Stimulated activated CD8-positive, alpha-beta memory T cell treated with anti-CD3 and anti-CD28 coated beads, Interleukin-4, amount 100 ng/mL, for 1 hour (primary cell): ENCODE measurements at places on chromosomes 6 and 20.

- DNase-seq: no peak
Observed at GRCh38 chr6:3721810-3722621, 29.5 kb downstream of the PXDC1 start.

GRCh38 chr20:60838297-60838696, 413.8 kb upstream of the CDH4 start:
- DNase-seq: no peak

GRCh38 chr6:36615018-36615761, 21.0 kb downstream of the SRSF3 start:
- no peak for DNase-seq

GRCh38 chr6:139982652-139983295, 608.3 kb upstream of the CITED2 start:
- no peak for DNase-seq

- DNase-seq: no peak
Observed at GRCh38 chr20:46350201-46350985, 42.1 kb upstream of the CDH22 start.
